ENCODE measurements at places on chromosomes 11 and 22.

GRCh38 chr11:4068962-4069361 is 25.6 kb upstream of the RRM1 start:
- no peak for DNase-seq

DNA sequence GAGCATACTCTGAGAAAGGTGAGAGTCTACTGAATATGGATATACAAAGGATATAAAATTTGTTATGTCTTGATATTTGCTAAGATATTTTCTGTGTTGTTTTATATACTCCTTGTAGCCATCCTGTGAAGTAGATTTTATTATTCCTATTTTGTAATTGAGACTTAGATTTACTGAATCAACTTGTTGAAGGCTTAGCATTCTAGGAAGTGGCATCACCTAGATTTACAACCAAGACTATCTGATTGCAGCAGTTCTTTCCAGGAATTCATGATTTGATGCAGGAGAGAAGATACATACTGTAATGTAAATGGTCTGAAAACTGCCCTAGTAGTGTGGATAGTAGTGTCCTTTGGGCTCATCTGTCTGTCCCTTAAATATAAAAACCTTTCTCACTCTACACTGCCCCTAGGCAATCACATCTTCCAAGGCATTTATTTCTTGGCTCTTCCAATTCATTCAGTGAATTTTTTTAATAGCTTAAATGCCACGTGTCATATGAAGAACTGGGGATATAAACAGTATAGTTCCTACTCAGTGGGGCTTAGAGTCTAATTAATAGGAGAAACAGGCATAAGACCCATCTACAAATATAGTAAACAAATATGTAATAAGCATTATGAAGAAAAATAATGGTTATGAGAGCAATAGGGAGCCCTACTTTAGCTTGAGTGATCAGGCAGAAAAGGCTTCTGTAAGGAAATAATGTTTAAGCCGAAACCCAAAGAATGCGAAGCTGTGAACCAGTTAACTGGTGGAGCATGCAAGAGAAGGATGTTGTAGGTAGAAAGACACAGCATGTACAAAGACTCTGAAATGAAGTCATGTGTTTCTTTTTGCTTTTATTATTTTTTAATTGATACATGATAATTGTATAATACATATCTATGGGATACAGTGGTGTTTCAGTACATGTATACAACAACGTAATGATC is 13.6 kb downstream of the IPO7 start:
- DNase-seq: no peak

DNA sequence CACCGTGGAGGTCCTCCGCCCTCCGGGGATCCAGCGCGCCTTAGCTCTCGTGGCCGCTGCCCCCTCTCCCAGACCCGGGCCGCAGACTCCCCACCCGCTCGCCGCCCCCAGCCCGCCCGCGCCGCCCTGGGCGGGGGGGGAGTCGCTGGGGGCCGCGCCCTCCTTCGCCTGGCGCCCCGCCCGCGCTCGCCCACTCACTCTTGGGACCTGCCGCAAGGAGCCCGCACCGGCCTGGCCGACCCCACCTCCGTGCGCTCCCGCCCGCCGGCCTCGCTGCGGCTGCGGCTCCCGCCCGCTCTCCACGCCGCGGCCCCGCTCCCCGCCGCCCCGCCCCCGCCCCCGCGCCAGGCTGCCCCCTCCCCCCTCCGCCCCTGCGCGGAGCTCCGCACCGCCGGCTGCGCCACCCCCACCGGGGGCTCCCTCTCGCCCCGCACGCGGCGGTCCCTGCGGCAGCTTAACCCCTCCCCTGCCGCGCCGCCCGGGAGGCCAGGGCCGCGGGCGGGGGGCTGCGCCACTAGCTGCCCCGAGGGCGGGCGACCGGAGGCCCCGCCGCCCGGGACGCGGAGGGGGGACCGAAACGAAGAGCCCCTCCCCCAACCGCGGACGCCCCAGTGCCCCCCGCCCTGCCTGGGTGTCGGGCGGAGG is 724 bp upstream of the RASGRP2 start:
- no peak for DNase-seq

GRCh38 chr11:70192666-70193410 is 10.3 kb upstream of the FADD start:
- no peak for DNase-seq

DNA sequence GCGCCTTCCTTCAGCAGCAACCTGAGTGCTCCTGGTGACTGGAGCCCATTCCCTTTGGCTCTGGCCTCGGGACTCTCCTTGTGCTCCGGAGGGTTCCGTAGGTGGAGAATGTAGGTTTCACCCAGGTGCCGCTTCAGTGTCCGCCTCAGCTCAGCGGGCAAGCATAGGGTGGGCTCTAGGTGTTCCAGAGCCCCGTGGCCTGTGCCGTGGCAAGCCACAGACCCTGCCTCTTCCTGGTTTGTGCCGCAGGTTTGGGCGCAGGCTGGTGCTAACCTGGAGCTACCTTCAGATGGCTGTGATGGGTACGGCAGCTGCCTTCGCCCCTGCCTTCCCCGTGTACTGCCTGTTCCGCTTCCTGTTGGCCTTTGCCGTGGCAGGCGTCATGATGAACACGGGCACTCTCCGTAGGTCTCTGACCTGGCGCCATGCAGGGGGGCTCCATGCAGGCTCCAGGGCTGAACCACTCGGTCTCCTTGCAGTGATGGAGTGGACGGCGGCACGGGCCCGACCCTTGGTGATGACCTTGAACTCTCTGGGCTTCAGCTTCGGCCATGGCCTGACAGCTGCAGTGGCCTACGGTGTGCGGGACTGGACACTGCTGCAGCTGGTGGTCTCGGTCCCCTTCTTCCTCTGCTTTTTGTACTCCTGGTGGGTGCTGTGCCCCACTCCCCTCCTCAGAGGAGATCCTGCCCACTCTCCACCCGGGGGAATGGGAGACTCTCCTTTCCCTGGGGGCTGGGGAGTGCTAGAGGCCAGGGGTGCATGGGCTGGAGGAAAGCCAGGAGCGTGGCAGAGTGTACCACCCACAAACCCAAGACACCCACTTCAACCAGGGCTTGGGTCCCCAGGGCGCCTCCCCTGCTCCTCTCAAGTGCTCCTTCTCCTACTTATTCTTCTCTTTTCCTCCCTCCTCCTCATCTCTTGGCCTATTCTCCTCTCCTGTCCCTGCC is 2.4 kb downstream of the SLC22A12 start:
- no peak for DNase-seq

DNA sequence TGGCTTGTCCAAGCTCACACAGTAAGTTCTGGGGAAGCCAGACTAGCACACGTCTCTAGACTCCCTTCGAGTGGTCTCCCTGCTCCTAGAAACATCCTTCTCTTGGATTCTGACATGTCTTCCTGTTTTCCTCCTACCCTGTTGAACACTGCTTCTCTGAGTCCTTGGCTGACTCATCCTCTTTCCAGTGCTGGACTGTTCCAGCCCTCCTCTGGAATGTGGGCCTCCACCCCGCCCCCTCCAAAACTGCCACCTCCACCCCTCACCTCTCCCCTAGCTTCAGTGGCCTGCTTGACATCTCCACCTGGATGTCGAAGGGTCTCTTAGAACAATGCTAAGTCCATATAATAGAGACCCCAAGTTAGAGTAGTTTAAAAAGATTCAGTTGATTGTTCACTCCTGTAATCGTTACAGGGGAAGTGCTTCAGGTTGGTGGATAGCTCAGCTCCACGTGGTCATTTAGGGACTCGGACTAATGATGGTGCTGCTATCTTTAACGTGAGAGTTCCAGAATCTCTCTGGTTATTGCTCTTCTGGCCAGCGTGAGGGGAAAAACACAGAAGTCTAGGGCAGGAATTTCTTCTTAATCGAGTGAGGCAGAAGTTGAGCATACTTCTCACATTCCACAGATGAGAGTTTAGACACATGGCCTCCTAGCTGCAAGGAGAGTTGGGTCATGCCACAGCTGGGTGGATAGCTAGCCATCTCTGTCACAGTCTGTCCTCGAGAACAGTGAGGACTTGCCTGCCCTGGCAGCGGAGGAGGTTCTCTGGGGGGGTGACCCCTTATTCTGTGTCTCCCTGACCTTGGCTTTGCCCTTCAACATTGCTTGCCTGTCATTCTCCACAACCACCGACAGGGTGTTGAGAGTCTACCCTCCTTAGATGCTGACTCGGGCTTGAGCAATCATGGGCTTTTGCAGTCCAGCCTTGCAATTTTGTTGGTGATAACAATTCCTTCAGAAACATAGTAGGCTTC is 4.7 kb upstream of the C11orf96 start:
- DNase-seq: no peak

DNA sequence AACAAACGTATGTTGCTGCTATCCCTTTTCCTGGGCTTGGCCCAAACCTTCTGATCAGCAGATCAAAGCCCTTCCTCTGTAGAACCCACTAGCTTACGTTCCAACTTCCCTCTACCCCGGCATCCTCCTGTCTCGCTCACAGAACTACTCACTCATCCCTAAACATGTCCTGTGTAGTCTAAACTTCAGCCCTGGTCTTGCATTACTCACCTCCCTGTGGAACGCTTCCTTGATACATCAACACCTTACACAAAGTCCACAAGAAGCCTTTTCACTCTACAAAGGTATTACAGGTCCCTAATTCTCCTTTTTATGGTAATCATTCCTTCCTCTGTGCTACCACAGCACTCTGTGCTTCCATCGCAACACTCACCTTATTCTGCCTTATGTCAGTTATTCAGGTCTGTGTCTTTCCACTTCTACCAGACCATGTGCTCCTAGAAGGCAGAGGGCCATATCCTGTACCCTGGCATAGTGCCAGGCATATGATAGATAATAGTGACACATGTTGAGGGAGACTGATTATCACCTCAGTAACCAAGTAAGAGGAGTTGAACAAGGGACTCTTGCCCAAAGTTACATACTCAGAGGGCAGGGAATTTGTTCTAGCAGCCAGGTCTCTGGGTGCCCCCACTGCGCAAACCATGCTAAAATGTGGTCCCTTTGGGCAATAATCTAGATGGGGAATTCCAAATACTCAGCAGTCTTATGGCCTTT is 41.6 kb downstream of the USP35 start:
- DNase-seq: no peak

- DNase-seq: no peak
These were observed 711.6 kb upstream of the LRRC4C start for GRCh38 chr11:42171046-42171445.

GRCh38 chr11:69210310-69211035 is 54.7 kb downstream of the SMIM38 start:
- peak; percentile 19 for DNase-seq

GRCh38 chr11:118175993-118176777 is at the start of gene SCN2B:
TSS of gene SCN2B (minus strand) at chr11:118176639. CDS start at chr11:118176431, 208 bp downstream.
- no peak for DNase-seq

GRCh38 chr11:123853038-123853437 is 32.4 kb downstream of the TMEM225 start:
- DNase-seq: no peak

GRCh38 chr11:235609-235996 is 539 bp downstream of the SIRT3 start:
- DNase-seq: peak; percentile 84

DNA sequence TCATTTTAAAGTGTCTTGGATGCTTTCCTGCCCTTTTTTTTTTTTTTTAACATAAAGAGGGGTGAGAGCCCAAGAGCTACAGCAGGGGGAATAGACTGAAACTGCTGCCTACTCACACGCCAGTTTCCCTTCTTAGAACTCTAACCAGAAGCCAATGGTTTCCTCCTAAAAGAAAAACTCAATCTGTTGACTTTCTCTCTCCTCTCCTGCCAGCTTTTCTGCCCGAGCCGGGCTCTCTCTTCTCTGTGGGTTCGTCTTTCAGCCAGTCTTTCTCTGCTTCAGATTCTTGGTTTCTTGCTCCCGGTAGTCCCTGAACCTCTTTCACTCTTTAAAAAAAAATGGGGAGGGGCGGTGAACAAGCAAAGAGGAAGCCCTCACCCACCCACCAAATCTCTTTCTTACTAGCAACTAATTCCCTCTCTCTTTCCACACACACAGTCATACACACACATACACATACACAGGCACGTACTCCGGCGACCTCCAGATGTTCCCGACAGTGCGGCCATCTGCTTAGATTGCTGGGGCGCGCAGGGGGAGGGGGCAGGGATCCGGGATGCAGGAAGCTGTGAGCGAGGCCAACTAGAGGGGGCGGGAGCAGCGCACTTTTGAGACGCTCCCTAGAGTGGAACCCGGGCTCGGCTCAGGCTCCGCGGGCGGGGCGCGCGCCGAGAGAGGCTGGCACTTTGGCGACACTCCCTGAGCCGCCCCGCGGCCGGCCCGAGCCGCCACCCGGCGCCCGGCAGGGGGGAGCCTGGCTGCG is 444 bp upstream of the TSKU start:
- peak; percentile 22 for DNase-seq

DNA sequence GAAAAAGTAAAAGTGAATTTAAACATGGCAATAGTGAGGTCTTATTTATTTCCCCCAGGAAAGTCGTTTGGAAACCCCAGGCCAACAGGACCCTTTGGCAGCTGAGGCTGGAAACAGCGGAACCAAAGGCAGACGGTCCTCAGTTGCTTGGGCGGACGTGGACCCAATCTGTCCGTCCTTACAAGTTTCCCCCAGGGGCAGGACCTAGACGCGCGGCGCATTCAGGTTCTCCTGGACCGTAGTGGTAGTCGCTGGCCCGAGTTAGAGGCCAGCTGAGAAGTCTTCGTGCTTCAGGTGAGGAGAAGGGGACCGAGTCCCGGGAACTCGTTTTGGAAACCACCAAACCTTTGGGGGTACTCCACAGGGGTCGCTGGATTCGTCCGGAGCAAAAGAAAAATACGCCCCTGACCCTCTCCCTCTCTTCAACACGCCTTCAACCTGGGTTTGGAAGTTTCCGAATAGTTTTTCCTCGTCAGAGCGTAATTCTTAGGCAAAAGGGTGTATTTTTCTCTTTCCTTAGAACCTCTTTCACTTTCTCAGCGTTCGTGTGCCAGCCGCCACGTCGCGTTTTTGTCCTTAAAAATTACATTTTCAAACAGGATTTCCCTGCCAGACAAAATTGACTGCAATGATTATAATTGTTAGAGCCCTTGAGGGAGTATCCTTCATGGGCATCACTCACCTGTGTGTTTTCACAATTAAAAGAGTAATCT is 2.1 kb downstream of the METTL15 start:
- DNase-seq: peak; percentile 70

DNA sequence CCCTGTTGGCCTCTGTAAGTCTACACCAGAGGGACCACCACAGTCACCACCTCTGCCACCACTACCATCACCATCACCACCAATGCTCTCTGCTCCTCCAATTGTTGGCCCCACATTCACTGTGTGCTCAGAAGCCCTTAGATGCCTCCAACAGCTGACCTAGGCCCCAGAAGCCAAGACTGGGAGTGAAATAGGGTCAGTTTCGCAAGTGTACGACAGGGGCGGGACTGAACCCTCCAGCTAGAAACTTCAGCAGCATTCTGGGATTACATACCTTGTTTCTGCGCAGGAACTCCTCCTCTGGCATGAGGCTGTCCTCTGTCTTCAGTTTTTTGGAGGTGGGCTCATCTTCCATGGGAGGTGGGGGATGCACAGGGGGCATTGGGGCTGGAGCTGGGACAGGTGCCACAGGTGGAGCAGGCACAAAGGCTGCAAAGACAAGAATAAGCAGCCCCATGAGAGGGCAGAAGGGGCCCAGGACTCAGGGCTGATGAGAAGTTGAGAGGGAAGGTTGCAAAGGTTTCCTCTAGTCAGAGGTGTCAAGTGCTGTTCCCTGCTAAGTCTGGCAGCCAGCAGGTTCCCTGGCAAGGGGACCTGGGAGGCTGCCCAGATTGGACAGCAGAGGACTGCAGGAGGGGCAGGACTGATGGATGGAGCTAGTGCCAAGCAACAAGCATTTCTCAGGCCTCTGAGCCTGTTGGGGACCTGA is 10.2 kb upstream of the TBC1D10A start:
- DNase-seq: no peak

GRCh38 chr11:104820431-104820830 is 77.8 kb downstream of the CASP12 start:
- no peak for DNase-seq

Measured in stimulated activated CD4-positive, alpha-beta T cell treated with anti-CD3 and anti-CD28 coated beads, Interleukin-4, amount 100 ng/mL, for 24 hours (primary cell).